ENCODE measurements at places on chromosomes 12 and 14. TPM values are rescaled to one million over a fixed set of nuclear protein-coding genes. Genes with fewer than 3 reads are reported as not detected.

DNA sequence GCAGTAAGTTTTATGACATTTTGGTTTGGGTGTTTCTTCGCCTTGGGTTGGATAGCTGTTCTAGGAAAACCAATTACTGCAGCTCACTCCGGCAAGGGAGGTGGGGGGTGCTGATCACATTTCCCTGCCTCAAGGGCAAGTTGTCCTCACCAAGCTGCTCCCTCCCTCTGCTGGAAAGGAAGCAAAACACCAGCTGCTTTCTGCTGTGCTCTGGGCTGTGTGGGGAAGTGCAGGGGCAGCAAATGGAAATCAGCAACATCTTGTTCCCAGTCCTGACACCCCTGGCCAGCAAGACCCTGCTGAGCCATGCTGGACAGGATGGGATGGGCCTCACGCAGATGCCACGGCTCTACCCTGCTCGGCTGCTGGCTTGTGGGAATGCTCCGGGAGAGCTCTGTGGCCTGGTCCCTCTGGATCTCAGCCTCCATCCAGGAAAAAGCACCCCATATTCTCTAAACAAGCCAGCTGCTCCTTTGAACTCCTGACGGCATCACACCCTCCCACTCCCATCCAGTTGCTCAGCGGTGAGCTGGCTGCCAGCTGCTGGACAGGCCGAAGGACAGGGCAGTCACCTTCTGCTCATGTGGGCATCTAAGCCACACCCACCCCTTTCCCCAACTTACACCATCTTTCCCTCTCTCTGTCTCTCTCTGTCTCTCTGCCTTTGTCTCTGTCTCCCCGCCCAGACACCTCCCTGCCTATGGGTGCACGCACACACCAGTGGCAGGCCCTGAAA is 52.4 kb upstream of the EIF5 start:
- no peak for DNase-seq

- no peak for DNase-seq
Measured at GRCh38 chr14:103448097-103448496, 62.9 kb downstream of the MARK3 start.

DNA sequence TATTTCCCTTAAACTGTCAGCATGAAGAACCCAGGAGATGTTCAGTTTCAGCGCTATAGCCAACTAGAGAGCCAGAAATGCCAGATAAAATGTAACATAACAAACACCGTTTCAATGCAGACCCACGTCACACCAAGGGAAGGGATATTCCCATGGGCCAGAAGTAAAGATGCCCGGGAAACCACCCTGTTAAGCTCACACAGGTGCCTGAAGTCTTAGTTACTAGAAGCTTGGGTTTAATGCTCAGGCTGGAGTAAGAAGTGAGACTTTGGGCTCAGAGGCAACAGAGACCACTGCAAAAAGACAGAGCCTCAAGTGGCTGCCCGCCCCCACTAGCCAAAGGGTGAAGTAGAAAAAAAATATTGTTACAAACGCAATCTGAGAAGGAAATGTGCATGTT is 52.3 kb downstream of the SYNE3 start:
- DNase-seq, result no peak

GRCh38 chr14:74509587-74510222 is 16.1 kb downstream of the ISCA2 start:
- no peak for DNase-seq

GRCh38 chr12:121781484-121781997 is 11.9 kb downstream of the RHOF start:
- no peak for DNase-seq

DNA sequence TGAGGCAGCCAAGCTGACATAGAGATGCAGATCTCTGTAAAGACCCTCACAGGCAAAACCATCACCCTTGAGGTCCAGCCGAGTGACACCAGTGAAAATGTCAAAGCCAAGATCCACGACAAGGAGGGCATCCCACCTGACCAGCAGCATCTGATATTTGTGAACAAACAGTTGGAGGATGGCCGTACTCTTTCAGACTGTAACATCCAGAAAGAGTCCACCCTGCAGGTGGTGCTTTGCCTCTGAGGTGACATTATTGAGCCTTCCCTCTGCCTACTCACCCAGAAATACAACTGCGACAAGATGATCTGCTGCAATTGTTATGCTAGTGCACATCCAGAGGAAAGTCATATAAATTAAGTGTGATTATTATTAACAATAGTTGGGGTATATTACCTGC is 15.1 kb upstream of the SUPT16H start:
- DNase-seq, result no peak

- DNase-seq, result no peak
Measured at GRCh38 chr12:115485967-115486366, 791.5 kb downstream of the MED13L start.

DNA sequence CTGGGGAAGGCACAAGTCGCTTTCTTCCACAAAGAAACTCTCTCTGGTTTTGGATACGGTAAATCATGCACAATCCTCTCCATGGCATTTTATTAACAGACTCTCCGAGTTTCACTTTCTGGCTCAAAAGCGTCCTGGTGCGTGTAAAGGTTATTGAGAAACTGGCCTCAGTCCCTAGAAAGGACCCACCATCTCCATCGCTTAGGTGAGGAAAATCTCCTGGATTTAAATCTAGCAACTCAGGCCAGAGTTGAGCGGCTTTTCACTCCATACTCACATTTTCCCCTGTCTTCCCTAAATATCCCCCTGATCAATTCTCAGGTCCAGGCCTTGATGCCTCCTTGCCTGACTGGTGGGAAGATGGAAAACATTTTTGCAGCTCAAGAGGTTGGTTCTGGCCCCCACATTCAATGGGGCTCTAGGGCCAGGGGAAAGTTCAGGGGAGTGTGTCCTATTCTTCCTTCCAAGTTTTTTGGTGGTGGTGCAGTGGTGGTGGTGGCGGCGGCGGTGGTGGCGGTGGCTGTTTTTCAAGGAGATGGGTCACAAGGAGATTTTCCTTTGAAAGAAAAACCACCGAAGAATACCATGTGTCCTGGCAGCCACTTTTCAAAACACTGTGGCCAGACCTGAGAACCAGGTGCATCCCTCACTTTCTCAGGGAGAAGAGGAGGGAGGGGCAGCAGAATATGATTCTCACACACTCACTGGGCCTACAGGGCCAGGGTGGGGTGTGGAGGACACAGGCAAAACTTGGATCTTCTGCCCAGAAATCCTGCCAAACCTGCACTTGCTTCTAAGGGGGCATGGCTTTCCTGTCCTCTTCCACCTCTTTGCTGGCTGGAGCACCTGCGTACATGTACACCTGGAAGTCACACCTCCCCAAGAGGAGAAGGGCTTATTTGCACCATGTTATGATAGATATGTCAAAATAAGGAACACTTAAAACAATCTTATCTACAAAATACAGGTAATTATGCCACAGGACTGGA is 46.7 kb upstream of the PNMA1 start:
- no peak for DNase-seq

GRCh38 chr14:38047195-38047902 is 160.4 kb upstream of the SSTR1 start:
- DNase-seq, result no peak

DNA sequence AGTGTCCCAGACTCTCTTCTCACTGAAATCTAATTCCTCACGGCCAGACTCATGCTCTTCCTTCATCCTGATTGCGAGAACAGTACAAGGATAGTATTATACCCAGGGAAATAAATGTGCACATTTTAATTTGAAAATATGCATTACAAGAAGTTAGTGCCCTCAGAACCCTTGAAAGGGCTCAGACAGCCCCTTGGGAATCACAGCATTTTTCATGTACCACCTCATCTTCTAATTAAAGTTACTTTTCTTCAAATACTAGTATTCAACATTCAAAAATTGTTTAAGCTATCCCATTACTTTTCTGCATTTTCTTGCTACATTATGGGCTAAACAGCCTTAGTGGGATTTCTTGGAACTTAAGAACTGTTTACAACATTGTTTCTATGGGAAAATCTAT is 1.7 kb upstream of the APPL2 start:
- DNase-seq, result no peak

DNA sequence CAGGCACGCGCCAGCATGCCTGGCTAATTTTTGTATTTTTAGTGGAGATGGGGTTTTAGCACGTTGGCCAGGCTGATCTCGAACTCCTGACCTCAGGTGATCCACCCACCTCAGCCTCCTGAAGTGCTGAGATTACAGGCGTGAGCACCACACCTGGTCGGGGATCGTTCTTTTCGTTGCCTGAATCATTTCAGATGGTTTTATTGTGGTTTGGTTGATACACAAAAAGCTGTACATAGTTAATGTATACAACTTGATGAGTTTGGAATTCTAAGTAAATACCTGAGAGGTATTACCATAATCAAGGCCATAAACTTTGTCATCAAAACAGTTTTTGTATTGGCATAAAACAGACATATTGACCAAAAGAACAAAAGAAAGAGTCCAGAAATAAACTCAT is 63.3 kb downstream of the RIC8B start:
- no peak for DNase-seq

GRCh38 chr14:91149462-91149861 is 35.6 kb downstream of the DGLUCY start:
- no peak for DNase-seq

GRCh38 chr14:30180219-30180618 is 252.6 kb upstream of the PRKD1 start:
- DNase-seq, result no peak

- no peak for DNase-seq
Measured at GRCh38 chr12:45839917-45840316, 110.4 kb downstream of the ARID2 start.

DNA sequence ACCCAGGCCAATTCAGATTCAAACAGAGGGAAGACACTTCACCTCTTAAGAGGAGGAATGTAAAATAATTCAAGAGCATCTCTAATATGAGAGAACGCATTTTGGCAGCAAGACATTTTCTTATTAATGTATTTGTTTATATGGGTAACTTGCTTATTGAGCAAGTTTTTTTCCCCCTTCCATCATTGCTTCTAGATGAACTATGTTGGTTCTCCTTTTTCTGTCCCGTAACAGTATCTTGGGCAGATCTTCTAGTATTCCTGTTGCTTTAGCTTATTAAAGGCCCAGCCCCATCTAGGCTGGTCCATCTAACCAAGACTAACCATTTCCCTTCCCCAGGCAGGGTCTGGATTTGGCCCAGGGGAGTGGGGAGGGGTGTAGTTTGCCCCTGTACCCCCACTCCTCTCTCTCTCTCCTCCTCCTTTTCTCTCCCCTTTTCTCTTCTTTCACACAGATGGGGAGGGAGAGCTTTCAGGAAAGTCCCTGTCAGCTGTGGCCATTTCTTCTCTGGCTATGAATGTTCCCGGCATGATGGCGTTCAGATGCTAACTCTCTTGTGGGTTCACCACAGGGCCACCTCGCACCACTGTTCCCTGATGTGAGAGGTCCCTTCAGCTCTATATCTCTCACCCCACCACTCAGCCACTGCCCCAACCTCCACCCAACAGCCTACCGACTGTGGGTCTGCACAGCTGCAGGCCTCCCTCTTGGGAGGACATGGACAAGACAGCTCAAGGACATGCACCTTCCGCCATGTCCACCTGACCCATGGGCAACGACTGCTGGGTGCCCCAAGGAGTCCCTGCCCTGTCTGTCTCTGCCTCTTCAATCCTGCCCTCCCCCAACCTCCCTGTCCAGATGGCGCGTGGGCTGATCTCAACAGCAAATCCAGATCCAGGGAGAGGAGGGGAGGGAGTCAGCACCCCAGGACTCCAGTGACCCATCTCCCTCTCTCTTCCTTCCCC is 15.8 kb upstream of the RPS6KL1 start:
- no peak for DNase-seq

- no peak for DNase-seq
Measured at GRCh38 chr12:42912367-42912766, 322.8 kb upstream of the PRICKLE1 start.

- DNase-seq, result no peak
Measured at GRCh38 chr14:56524971-56525677, 54.5 kb upstream of the TMEM260 start.

GRCh38 chr14:102667703-102668102 is 75.3 kb downstream of the RCOR1 start:
- DNase-seq, result no peak

GRCh38 chr12:15636060-15636890 is 152.9 kb downstream of the EPS8 start:
- DNase-seq, result no peak

DNA sequence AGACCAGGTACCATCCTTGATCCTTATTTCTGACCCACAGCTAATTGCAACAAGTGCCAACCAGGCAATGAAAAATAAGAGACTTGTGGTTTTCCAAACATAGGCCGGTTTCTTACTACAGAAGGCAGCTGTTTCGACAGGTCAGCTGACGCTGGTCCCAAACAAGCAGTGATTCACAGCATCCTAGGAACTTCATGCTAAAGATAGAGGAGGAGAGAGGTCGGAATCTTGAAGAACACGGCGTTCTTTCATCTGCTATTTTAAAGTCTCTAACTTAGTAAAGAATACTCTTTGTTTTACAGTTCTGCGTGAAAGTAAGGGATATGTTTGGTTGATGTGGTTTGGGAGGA is 28.1 kb upstream of the ADGRD1 start:
- DNase-seq, result no peak

GRCh38 chr12:12534166-12534866 is 28.3 kb downstream of the DUSP16 start:
- no peak for DNase-seq

DNA sequence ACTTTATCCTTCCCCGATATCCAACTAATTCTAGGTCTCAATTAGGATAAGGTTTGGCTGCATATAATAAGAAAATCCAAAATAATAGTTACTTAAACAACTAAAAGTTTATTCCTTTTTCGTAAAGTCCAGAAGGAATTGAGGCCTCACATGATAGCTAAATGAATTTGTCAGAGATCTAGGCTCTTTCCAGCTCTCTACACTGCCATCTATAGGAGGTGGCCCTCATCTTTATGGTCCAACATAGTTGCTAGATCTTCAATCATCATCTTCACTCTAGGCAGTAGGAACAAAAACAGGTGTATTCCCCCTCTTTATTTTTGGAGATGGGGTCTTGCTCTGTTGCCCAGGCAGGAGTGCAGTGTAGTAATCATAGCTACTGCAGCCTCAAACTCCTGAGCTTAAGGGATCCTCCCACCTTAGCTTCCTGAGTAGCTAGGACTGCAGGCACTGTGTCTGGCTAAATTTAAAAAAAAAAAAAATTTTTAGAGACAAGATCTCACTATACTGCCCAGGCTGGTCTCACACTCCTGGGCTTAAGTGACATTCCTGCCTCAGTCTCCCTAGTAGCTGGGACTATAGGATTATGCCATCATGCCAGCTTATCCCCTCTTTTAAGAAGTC is 46.5 kb upstream of the SAV1 start:
- no peak for DNase-seq

GRCh38 chr12:78192979-78193378 is 362.3 kb downstream of the NAV3 start:
- DNase-seq, result no peak

- DNase-seq, result no peak
Measured at GRCh38 chr12:76318773-76319594, 29.2 kb downstream of the BBS10 start.

PLEKHD1 gene
- total RNA-seq, result 0.08 TPM

AQP5 gene
- total RNA-seq, result not detected

ABCD2 gene
- not detected for total RNA-seq

TIMM9 gene
- 27.5 TPM for total RNA-seq

METTL3 gene
- 38.5 TPM for total RNA-seq

STXBP6 gene
- total RNA-seq, result 11.5 TPM

C12orf50 gene
- not detected for total RNA-seq

KRT8 gene
- total RNA-seq, result 13.0 TPM

C12orf60 gene
- 0.82 TPM for total RNA-seq

All from chondrocyte (in vitro differentiated cells).